CD4-positive, alpha-beta memory T cell (primary cell): ENCODE measurements at places on chromosomes 2 and 18.

GRCh38 chr2:128497461-128497860, 178.8 kb upstream of the HS6ST1 start:
- no peak for DNase-seq

- no peak for DNase-seq
Observed at GRCh38 chr2:109271920-109272319, 142.9 kb downstream of the SH3RF3 start.

- no peak for DNase-seq
Observed at GRCh38 chr2:232976176-232976575, 36.9 kb downstream of the NGEF start.

- DNase-seq = no peak
Observed at GRCh38 chr2:107362993-107363392, 463.7 kb upstream of the RGPD4 start.

GRCh38 chr18:40937386-40937785, 1017.6 kb upstream of the PIK3C3 start:
- DNase-seq = no peak

GRCh38 chr2:238346544-238346943, 26.2 kb downstream of the TRAF3IP1 start:
- no peak for DNase-seq
